ENCODE measurements at places on chromosomes 4 and X.

DNA sequence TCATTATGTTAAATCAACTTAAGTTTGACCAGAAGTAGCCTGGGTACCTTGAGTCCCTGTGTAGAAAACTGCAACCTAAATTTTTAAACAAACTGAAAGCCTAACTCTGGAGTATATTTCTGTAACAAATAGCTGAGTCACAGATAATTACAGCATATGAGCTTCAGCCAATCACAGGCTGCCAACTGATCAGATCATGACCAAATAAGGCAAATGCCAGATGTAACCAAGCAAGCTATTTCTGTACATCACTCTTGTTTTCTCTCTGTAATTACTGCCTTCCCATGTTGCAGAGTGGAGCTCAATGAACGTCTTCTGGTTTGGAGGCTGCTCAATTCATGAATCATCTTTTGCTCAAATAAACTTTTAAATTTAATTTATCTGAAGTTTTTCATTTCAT lies 980.9 kb upstream of the DIAPH2 start:
- DNase-seq: no peak

- DNase-seq: no peak
Observed at GRCh38 chr4:7687796-7688195, 251.9 kb downstream of the AFAP1 start.

DNA sequence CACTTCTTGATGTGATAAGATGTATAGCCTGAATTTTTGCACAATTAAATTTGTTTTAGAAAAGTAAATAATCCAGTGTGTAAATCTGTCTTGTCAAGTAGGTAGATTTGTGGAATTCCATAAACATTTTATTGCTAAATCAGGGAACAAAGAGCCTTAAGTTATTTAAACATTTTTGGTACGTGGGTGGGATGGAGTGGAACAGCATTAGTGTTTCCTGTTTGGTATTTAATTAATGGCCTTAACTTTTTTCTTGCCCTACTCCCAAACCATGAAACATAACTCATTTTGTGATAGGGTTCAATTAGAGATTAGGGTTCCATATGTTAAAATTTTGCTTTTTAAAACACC lies 5.1 kb downstream of the NUDT9 start:
- DNase-seq: no peak

DNA sequence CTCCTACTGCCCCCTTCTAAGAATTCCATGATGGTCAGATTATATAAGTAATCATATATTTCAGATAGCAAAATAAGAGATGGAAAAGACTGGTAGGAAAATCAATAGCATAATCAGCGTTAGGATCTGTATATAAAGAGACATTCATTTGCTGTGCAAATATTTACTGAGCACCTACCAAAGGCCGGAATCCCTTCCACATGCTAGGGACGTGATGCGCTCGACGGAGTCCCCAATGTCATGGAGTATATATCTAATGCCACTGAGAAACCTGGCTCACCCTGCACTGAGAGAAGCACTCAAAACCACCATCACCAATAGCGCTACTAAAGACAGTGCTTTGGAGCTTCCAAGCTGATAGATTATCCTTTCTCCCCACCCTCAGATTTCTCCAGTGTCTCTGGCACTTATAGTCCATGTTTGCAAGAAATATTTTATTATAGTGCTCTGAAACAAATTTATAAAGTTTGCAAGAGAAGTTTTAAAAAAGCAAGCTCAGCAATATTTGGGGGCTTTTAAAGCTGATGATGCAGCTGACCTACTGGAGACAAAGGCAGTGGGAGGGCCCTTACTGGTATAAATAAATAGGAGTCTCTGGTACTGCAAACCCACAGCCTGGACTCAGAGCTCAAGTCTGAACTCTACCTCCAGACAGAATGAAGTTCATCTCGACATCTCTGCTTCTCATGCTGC lies at the start of gene CXCL13:
Gene CXCL13 (plus strand): TSS at position 611 of the 693 bp plus-strand sequence. CDS start 46 bp downstream, at position 657.
- no peak for DNase-seq

- no peak for DNase-seq
Observed at GRCh38 chr4:84917869-84918600, 48.5 kb downstream of the WDFY3 start.

DNA sequence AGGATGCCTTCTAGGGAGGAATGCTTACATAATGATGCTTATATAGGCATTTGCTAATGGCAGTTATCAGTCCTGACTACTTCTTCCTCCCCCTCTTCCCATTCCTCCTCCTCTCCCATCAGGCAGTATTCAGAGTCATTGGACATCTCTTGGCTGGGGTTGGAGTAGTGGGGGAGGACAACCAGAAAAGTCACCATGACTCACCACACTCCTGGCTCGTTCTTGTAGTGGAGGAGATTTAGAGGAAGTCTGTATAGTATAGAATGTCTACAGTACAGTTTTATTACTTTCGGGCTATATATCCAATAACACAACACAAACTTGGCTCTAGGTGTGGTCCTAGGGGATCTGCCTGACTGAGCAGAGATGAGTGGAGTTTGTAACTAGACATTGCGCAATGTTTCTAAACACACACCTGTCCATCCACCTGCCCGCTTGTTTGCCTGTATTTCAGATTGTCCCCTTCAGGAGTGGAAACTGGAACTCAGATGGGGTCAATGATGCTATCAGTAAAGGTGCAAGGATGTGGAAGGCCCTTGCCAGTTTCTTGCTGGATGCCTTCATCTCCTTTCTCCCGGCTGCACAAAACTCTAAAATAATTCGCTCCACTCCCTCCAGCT lies 27.9 kb upstream of the KIAA1210 start:
- DNase-seq: no peak

GRCh38 chrX:39836802-39837420 lies 260.8 kb downstream of the BCOR start:
- DNase-seq: no peak

GRCh38 chr4:43843501-43843900 lies 605.1 kb downstream of the KCTD8 start:
- DNase-seq: no peak

DNA sequence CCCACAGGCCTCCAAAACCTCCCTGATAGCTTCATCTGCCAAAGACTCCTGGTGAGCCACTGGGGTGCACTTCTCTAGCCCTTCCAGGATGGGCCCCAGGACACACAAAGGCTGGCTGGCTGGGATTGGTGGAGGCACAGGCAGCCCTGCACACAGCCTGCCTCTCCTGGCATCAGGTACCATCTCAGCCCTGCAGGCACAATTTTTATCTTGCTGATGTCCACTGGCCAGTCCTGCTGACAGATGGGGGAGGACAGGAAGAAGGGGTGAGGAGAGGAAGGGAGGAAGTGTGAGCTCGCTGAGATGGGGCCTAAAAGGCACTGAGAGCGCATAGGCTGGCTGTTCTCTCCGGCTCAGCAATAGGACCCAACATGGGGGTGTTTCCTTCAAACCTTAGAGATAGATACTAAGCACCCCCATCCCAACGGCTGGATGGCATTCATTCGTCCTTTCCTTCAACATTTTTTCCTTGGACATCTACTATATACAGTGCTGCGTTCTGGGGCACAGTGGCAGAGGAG lies 92.7 kb downstream of the PJA1 start:
- DNase-seq: no peak

DNA sequence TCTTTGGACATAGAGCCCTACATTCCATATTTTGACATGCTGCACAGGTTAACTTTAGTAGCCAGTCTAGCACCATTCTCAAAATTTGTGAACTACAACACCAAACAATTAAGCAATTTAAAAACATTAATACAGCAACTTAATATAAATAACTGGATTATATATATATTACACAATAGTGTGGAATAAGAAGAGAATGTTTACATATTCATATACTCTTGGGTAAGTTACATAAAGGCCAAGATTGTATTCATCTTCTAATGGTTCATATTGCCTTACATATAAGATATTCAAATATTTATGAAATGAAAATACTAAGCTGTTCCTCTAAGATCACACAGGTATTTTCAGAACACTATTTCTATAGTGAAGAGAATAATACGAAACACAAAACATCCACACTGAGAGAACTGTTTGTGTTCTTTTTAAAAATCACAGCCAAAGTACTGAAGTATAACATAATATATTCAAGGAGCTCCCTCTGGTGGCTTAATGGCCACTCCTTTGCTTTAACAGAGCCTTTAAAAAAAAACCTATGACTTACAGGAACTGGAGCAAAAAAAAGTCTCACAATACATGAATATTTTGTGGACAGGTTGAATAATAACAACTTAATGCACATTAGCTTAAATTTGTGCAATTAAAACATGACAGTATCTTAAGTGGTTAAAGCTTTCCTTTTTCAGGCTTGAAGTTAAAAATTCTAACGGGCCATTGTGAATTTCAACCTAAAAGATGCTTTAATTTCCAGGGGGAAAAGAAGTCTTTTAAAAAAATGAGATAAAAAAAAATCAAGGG lies 46.2 kb downstream of the NEK1 start:
- DNase-seq: peak; percentile 8

GRCh38 chr4:134327274-134328122 lies 125.9 kb upstream of the PABPC4L start:
- no peak for DNase-seq

DNA sequence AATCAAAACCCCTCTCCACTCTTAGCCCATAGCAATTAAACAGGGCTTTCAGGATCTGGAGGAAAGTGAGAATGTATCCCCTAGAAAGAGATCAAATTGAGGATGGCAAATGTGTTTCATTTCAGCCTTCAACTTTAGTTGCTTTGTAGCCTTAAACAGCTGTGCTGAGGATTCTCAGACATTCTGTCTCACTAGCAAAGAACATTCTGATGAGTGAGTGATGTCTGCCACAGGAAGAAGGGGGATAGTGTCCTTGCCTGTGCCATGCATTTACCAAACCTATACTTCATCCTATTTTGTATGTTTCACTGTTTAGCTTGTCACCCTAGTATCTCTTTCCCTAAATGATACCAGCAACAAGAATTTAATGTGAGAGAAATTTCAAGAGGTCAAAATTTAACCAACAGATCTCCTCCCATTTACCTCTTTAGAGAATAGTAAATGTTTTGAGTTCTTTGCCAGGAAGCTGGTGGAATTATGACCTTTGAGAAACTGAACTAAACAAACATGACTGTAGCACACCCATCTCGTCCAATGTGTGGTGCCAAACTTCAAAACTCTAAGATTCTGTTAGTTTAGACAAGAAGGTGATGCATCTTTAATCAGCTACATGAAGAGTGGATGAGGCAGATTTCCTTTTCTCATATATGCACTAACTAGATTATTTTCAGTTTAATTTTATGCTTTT lies 165.6 kb downstream of the PALLD start:
- no peak for DNase-seq

GRCh38 chr4:149711593-149712365 lies 103.9 kb downstream of the IQCM start:
- no peak for DNase-seq

DNA sequence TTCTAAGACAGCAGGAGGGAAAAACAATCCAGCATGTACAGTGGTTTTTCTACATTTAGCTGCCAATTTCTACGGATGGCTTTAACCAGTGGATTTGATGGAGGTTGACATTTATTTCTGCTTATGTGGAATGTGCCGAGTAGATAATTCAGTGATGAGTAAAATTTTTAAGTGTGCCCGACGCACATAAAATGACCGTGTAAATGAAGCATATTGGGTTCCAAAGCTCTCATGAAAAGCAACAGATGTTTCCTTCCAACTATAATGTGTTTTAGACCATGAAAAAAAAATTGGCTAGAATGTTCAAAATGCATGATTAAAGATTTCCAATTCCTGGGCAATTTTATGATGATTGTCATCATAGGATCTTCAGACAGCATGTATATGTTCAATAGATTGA lies 14.1 kb downstream of the INPP4B start:
- DNase-seq: no peak

DNA sequence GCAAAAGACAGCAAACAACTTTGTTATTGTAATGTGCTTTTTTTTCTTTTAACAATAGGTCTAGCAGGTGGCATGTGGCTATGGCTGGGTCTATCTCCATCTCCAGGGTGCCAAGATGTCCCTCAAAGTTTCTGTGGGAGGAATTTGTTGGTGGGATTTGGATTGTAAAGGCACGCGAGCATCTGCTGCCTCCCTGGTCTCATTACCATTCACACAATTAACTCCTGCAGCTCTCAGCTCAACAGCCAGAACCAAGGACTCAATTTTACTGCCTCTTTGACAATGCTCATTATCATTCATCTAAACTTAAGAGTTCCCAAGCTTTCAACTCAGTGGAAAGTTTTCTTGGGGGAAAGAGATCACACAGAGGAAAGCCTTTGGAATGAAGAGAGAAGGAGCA lies 10.9 kb upstream of the PCDH18 start:
- no peak for DNase-seq

DNA sequence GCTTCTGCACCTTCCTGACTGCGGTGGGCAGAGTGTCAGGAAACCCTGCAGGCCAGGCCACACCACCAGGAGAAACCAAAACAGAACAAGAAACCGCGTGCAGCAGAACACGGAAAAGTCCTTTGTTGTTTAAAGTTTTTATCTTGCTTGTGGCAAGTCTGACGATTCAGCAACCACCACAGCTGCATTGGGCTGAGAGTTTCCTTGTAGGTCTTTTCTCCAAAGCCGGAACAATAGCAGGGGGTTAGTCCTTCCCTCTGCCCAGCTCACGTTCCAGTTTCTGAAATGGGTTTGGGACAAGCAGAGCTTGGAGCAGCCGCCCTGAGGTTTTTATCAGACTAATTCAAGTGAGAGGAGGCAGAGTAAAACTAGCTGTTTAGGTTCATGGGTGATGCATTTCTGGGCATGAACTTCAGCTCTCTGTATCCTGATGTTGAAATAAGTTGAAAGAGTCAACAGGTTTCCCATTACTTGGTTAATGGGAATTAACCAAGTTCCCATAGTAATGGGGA lies 216.9 kb downstream of the PTTG2 start:
- DNase-seq: peak; percentile 23

DNA sequence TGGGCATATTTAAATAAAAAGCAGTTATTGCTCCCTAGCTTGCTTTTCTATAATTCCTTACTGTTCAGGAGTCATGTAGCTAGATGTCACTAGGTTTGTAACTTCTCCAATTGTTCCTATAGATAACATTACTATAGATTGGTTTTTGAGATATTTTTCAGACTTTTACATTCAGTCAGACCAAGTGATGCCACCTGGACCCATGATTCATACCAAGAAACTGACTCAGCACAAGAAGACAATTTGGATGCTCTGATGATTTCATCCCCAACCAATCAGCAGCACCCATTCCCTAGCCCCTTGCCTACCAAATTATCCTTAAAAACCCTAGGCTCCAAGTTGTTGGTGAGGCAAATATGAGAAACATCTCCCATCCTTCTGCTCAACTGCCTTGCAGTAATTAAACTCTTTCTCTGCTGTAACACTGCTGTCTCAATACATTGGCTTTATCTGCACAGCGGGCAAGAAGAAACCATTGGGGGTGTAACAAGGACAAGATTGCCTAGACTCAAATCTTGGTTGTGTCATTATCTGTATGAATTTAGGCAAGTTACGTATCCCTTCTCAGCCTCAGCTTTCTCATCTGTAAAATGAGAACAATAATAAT lies 11.8 kb upstream of the NEIL3 start:
- DNase-seq: no peak

DNA sequence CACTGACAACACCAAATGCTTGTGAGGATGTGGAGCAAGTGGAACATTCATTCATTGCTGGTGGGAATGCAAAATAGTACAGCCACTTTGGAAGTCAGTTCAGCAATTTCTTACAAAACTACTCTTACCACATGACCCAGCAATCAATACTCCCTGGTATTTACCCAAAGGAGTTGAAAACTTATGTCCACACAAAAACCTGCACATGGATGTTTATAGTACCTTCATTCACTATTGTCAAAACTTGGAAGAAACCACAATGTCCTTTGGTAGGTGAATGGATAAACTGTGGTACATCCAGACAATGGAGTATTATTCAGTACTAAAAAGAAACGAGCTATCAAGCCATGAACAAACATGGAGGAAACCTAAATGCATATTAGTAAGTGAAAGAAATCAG lies 27.5 kb downstream of the HUWE1 start:
- no peak for DNase-seq

All from effector memory CD8-positive, alpha-beta T cell (primary cell).